Stimulated activated CD4-positive, alpha-beta T cell treated with anti-CD3 and anti-CD28 coated beads, Interleukin-15, amount 100 ng/mL, for 48 hours (primary cell): ENCODE measurements at places on chromosomes 12 and 14.

DNA sequence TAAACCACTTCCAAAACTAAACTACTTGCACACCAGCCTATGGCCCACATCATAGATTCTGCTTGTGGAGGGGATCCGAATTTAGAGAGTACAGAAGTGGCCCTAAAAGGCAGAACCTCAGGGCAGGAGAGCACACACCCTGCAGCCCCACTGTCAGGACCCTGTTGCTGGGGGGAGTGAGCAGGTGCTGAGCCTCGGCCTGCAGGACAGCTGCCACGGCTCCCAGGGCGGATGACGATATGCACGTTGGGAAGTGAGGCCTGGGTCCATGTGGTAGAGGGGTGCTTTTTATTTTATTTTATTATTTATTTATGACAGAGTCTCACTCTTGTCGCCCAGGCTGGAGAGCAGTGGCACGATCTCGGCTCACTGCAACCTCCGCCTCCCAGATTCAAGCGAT, 73.5 kb downstream of the TNFAIP2 start:
- DNase-seq: no peak

DNA sequence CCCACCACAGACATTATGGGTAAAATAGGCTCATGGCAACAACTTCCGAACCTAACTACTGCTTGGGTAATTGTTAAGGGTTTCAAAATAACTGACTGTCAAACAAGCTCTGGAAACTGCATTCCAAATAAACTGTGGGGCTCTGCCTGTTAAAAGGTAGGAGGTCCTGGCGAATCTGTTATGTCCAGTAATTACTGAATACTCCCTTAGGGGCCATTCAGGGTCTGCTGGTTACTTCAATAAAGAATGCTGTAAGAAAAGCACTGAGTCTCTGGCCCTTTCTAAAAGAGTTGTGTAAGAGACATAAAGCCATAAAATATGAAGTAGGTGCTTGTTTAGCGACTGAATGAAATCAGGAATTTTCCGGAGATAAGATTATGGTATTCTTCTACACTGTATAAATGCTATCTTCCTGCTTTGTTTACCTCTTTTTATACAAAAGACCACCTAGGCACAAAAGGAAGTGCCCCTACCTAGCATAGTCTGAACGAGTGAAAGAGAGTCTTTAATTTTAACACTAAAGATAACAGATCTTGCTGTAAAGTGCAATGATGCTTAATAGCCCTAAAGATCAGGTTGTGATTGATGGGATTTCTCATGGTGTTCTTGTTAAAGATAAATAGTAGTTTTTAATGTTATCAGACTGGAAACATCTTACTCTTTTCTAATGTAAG, 127.8 kb downstream of the FBXL14 start:
- DNase-seq: no peak

DNA sequence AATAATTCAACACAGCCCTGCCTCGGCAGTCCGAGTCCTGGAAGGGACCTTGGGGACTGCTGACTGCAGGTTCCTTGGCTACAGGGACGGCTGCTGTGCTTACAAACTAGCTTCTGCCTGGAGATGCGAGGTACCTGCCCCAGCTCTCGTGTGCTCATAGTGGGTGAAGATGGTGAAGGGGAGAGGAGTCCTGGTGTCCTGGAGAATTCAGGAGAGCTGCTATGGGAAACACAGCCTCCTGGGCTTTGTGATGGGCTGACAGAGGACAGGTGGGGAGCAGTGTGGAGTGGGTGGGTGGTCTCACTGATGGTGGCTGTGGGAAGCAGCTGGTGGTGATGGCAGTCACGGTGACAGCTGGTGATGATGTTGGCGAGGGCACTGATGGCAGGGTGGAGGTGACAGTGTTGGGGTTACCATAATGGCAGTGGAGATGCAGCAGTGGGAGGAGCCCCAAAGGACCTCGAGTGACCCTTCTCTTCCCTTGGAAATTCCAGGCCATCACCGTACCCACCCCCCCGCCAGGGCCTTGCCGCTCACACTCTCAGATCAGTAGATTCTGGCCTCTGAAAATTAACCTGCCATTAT, 32.8 kb downstream of the HVCN1 start:
- no peak for DNase-seq

GRCh38 chr14:79510659-79511058, 700.6 kb downstream of the DIO2 start:
- no peak for DNase-seq

- no peak for DNase-seq
Observed at GRCh38 chr14:77319422-77319821, 1.3 kb downstream of the POMT2 start.

GRCh38 chr12:5201554-5202218, 158.0 kb downstream of the KCNA5 start:
- no peak for DNase-seq

DNA sequence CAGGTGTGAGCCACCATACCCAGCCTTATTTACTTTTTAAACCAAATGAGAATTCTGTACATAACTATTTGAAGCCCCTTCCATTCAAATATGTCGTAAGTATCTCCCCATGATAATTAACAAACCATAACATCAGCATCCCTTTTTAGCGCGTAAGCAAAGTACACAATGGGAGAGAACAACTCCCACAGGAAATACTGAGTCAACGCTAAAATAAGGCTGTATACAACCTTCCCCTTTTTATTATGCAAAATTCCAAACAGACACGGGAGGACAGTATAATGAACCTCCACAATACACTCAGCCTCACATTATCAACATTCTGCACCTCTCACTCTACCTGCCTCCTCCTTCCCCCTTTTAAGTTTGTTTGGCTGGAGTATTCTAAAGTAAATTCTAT, 73.5 kb downstream of the CCDC88C start:
- DNase-seq: no peak

DNA sequence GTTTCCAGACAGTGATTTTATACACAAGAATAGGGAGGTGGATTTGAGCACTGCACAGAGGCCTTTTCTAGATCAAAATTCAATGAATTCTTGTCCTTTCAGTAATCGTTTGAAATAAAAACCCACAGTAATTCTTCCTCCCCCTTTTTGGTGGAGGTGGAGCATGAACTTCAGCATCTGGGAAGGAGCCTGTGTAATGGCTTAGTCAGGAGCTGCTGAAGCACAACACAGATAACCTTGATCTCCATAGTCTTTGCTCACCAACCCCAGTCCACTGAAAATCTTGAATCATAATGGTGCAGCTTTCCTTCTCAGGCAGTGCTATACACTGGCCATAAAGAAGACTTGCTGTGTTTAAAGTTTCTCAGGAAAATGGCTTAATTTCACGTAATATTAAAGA, 6.4 kb upstream of the TBPL2 start:
- no peak for DNase-seq

- DNase-seq: no peak
Observed at GRCh38 chr14:57637901-57638300, 144.2 kb upstream of the CCDC198 start.

- no peak for DNase-seq
Observed at GRCh38 chr14:50806241-50806933, 24.6 kb downstream of the NIN start.

GRCh38 chr12:45768194-45768593, 38.7 kb downstream of the ARID2 start:
- no peak for DNase-seq

GRCh38 chr12:93040367-93040766, 111.3 kb upstream of the EEA1 start:
- DNase-seq: no peak

GRCh38 chr14:102620413-102620812, 28.0 kb downstream of the RCOR1 start:
- DNase-seq: no peak

- no peak for DNase-seq
Observed at GRCh38 chr12:59041241-59042121, 121.2 kb upstream of the LRIG3 start.

DNA sequence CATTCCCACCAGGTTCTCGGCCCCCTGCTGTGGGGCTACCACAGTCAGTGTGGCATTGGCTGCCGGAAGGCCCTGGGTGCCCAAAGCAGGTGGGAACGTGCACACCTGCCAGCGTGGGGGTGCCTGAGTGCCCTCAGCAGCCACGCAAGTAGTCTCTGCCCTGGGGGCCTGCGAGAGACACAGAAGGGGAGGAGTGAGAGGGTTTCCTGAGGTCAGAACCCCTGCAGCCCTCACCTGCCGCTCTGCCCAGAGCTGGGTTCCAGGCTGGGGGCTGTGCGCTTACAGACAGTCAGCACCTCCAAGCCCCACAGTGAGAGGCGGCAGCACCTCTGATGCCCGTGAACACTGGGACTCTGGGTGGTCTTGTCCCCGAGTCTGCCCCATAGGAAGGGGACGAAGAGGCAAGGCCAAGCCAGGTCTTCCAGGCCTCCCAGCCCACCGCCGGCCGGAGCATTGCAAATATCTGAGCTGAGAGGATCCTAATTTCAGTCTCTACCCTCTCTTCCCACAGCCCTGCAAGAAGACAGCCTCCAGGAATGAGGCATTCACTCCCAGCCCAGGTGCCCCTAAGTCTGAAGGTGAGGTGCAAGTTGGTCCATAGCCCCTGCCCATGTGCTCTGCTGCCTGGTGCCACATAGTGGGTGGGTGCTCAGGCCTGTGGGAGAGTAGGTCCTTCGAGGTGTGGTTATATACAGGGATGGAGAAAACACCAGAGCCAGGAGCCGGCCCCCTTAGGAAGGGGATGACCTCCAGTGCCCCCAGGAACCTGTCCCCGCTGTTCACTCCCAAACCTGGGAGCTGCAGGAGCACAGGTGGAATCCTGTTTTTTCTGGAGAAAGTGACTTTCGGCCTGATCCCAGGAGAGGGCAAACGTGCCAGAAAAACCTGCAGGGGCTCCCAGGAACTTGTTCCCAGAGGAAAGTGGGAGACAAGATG, 291.1 kb upstream of the RTL1 start:
- DNase-seq: no peak

- peak; percentile 89 for DNase-seq
Observed at GRCh38 chr12:401235-402028, at the start of gene CCDC77. Gene CCDC77, plus strand, starts transcription at chr12:401644. Its CDS starts 7,740 bp downstream, at chr12:409384.

DNA sequence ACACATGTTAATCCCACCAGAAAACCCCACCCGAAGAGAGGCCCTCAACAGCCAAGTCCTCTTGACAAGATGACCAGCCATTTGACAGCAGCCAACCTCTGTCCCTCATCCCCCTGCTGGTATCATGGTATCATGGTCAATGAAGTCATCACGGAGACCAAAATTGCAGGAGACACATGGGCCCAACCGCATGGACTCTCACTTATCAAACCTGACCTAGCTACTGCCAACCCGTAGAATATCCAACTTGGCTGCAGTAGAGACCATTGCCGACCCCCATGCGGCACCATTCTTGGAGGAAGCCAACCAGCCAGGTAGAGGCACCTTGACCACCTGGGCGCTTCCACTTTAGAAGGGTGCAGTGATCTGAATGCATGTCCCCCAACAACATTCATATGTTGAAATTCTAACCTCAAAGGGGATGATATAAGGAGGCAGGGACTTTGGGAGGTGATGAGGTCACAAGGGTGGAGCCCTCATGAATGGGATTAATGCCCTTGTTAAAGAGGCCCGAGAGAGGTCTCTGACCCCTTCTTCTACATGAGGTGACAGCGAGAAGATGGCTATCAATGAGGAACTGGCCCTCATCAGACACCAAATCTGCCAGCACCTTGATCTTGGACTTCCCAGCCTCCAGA, 33.3 kb downstream of the DIO3 start:
- DNase-seq: no peak

DNA sequence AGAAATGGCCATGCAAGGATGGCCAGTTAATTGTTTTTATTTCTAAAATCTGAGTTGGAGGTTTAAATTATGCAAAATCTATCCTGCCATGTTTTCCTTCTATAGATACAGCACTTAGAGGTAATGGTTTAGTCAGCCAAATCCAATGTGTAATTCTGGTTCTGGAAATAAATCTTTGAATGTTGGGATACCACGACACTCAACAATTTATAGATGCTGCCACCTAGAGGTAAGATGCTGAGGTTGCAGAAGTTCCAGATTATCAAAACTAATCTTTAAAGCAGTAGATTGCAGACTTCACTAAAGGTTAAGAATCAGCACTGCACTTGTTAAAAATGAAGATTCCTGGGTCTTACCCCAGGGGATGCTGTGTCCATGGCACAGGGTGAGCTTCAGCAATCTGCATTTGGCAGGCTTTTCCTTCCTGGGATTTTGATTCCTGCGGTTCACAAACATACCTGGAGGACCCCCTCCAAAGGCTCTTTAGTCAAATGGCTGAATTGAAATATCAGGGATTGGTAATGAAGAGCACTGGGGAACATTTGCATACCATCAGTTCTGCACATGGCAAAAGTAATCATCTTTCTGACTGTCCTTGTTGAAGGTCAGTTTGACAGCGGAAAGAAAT, 53.4 kb upstream of the ANO4 start:
- DNase-seq: no peak

DNA sequence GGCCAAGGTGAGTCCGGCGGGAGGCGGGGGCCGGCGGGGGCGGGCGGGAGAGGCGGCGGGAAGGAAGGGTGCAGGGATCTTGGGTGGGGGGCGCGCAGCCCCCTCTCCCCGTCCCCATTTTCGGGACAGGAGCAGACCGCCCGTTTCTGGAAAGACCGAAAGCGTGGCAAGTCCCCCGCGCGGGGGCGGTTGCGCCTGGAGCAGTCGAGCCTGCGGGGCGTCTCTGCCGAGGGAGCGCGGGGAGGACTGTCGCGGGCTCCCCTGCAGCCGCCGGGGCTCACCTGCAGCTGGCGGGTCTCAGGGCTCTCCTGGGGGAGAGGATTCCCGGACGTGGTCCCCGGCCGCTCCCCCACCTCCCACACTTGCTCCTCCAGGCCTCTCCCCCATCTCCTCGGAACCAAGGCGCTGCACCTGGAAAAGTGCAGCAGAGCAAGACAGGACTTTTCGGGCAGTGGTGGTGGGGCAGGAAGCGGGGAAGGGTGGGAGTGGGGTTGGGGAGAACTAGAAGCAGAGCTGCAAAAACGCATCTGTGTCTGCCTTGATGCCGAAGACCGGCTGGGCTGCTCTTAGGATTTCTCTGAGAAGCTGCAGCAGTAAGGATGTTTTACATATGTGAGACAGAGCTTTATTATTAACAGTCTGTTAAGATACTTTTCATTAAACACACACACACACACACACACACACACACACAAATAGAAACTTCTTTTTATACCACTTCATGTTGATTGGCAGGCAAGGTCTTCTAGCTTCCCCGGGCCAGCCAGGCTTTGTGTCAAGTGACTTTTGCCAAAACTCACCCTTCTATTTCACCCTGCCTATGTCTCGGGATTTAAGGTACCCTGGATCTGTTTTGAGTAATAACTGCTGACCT, 677 bp downstream of the C12orf75 start:
- DNase-seq: no peak

- DNase-seq: no peak
Observed at GRCh38 chr12:114866331-114866730, 182.4 kb upstream of the TBX3 start.

- DNase-seq: no peak
Observed at GRCh38 chr12:31233061-31233730, 92.8 kb downstream of the SINHCAF start.

- no peak for DNase-seq
Observed at GRCh38 chr12:103833095-103833775, 7.8 kb downstream of the NT5DC3 start.
